Hepatocyte (in vitro differentiated cells): ENCODE measurements at places on chromosomes 1 and 21.

DNA sequence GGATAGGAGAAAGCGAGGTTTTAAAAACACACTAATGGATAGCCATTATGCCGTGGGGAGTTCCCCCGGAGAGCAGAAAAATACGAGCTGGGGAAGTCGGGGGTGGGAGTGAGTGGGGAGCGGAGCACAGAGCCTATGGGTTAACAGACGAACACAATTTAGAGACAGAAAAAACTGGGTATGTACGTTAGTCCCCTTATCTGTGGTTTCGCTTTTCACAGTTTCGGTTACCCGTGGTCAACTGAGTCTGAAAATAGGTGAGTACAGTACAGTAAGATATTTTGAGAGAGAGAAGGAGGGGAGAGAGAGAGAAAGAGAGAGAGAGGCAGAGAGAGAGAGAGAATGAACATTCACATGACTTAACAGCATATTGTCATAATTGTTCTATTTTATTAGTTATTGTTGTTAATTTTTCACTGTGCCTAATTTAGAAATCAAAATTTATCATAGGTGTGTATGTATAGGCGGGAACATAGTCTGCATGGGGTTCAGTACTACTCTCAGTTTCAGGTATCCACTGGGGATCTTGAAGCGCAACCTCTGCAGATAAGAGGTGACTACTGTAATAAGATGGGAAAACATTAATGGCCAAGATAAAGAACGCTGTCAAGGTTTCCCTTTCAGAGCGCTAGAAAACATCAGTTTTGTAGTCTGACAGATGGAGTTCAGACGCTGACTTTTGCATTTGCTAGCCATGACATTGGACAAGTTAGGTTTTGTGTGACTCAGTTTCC, 125.6 kb upstream of the LMO4 start:
- no peaks in the 10 kb centered on the region for H3K36me3 ChIP-seq
- no peak for DNase-seq
- H3K4me3 ChIP-seq: no peak overlapping the region

DNA sequence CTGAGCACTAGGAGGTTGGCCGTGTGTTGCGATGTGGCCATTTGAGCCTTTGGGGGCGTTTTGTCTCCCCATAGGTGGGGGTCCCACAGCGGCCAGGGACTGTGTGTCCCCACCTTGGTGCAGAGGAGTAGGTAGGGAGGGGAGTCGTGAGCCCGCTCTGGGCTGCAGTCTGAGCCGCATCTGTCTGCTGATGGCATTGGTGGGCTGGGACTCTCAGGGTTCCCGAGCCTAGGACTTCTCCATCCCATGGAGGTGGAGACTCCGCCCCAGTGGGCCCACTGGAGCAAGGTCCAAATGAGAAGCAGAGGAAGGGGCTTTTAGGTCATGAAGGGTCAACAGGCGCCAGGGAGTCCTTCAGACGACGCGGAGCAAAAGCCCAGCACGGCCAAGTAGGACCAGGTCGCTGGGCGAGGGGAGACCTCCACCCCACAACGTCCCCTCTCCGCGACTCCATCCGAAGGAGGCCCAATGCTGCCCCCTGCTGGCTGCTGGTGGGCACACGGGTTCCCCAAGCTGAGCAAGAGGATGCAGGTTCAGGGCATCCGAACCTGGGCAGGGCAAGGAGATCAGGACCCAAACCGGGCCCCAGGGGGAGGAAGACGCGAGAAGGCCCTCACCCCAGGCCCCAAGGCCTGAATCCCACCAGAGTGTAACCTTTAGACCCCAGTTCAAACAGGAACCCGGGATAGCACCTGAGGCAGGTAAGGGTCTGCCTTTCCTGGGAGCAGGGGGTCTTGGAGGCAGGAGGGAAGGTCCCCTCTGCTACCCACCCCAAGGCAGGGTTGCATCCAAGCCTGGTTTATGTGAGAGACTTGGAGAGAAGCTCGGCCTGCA, 14.9 kb downstream of the TTC34 start:
- H3K36me3 ChIP-seq: no peaks in the 10 kb centered on the region
- DNase-seq: no peak

GRCh38 chr1:40042341-40042740, 1.8 kb downstream of the CAP1 start:
- no peaks in the 10 kb centered on the region for H3K27me3 ChIP-seq
- H3K36me3 ChIP-seq: no peaks in the 10 kb centered on the region
- no peak overlapping the region for H3K4me3 ChIP-seq
- H3K27ac ChIP-seq: no peak overlapping the region

GRCh38 chr21:44947930-44948331, 8.1 kb downstream of the SLX9 start:
- no peak for DNase-seq
- H3K4me1 ChIP-seq: peaks cover 4% of the 10 kb centered on the region
- H3K36me3 ChIP-seq: no peaks in the 10 kb centered on the region
- H3K27me3 ChIP-seq: no peaks in the 10 kb centered on the region
- no peak overlapping the region for H3K4me3 ChIP-seq
- H3K27ac ChIP-seq: no peak overlapping the region

DNA sequence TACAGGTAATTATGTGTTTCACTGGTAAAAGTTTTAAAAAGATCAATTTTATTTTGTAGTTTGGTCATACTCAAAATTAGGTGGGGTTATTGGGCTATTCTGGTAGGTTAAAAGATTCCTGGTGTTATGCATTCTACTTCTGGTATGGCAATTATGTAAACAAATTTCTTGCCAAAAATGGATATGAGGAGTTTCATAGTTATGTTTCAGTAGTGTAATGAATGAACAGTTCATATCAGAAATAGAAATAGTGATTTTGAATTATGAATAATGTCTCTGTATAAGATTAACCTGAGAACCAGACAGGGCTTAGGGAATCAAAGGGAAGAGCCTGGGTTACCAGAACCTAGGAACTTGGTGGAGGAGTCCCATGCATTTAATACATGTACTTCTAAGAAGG, 15.9 kb downstream of the ATF6 start:
- H3K27me3 ChIP-seq: no peaks in the 10 kb centered on the region
- no peaks in the 10 kb centered on the region for H3K4me1 ChIP-seq
- H3K4me3 ChIP-seq: no peak overlapping the region
- no peak for DNase-seq

DNA sequence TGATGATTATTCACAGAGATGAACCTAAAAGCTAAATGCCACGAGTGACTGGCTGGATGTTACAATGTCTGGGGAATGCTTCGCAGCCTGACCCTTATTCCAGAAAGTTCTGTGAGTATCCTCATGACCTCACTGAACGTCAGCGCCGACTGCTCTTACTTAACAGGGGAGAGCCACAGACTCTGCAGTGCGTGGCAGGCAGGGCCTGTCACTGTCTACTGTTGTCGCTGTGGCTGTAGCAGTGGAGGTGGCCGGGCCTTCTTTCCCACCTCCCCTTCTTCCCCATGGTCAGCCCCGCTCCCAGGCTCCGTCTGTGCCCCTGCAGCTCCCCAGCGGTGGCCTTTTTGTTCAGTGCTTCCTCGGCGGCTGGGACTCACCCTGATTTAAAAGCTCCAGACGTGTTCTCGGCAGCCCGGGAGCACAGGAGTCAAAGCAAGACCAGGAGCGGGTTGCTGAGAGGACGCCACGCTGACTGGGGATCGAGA, 52.2 kb upstream of the TARBP1 start:
- peak overlapping the region; percentile 92 for H3K27ac ChIP-seq
- no peaks in the 10 kb centered on the region for H3K27me3 ChIP-seq
- no peak overlapping the region for H3K4me3 ChIP-seq

DNA sequence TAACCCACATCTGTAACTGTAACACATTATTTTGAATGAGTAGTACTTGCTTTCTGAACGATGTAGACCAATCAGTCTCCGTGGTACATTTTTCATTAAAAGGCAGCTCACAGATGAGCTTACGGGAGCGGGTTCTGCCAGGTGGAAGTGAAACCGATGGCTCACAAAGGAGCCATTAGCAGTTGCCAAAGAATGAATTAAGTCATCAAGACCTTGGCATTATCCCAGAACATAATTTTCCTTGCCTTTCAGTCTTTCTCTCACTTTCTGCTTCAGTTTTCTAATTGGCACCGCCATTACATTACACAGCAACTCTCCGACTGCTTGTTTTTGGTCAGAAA, 33.5 kb upstream of the UTS2 start:
- DNase-seq: no peak
- no peaks in the 10 kb centered on the region for H3K36me3 ChIP-seq
- H3K27me3 ChIP-seq: no peaks in the 10 kb centered on the region
- no peaks in the 10 kb centered on the region for H3K4me1 ChIP-seq
- H3K4me3 ChIP-seq: no peak overlapping the region
- no peak overlapping the region for H3K27ac ChIP-seq

DNA sequence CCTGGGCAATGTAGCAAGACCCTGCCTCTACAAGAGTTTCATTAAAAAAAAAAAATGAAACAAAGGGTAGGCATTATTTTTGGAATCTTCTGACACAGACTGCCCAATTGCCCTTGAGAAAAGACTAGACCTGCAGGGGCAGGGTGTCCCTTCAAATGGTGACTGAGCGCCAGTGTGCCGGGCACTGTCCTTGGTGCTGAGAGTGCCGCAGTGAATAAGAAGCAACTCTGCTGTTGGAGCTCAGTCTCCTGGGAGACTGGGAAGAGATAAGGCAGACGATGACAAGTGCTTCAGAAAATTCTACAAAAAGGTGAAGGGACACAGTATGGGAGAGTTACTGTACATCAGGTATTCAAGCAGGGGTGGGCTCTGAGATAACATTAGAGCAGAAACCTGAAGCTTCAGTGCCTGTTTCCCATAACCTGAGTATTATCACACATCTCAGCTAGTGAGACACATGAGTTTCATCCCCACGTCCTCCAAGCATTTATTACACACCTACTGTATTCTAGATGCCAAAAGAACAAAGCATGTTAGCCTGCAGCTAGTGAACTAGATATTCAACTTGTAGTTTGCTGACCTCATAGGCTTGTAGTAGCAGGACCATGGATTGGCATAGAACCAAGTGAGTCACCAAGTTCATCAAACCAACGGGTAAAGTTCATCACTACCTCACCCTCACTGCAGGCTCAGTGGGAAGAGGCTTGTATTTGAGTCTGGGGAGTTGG, 18.4 kb upstream of the RPL11 start:
- no peaks in the 10 kb centered on the region for H3K4me1 ChIP-seq
- H3K27me3 ChIP-seq: no peaks in the 10 kb centered on the region
- H3K36me3 ChIP-seq: no peaks in the 10 kb centered on the region
- no peak overlapping the region for H3K4me3 ChIP-seq
- no peak overlapping the region for H3K27ac ChIP-seq

DNA sequence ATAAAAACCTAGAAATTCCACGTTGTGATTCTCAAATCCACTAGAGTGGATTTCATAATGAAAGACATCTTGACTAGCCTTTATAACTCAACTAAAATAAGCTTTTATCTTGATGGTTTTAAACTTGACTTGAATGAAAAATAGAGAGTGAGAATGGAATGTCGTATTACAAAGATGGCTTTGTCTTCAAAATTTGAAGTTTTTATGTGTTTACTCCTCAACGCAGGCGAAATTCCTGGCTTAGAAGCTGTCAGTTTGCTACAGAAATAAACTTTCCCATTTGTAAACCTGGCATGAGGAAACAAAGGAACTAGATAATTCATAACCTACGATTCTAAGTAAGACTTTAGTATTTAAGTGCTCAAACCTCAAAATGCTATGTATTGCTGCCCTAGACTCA, 90.0 kb upstream of the KRTAP19-8 start:
- no peak for DNase-seq
- no peaks in the 10 kb centered on the region for H3K4me1 ChIP-seq

DNA sequence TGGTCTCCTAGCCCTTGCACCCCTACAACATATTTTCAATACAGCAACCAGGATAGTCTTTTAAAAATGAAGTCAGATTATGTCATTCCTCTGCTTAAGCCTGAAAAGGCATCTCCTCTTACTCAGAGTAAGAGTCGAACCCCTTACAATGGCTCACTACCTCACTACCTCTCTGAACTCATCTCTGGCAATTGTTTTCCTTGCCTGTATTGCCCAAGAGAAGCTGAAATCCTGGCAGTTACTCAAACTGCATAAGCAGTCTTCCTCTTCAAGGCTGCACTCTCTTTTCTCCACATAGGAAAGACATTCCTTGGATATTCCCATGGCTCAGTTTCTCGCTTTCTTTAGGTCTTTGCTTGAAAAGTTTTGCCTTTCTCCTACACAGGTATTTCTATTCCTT, 22.7 kb downstream of the CLDN8 start:
- no peak overlapping the region for H3K27ac ChIP-seq
- H3K4me3 ChIP-seq: no peak overlapping the region
- no peaks in the 10 kb centered on the region for H3K36me3 ChIP-seq
- H3K4me1 ChIP-seq: no peaks in the 10 kb centered on the region

DNA sequence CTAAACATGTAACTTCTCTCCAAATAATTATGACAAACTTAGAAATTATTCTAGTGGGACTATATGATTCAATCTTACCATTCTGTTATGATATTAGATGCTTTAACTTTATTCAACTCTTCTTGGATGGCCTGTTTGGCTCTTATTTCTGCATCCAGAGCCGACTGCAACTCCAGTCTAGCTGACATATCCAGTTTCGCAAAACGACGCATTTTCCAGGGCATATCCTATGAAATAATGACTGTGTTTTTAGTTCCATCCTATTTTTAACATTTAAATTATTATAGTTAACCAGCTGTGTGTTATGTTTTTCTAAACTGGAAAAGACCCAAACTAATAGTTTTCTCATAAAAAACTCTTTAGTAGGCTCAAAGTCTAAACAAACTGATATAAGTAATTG, 133.7 kb downstream of the COQ8A start:
- no peaks in the 10 kb centered on the region for H3K27me3 ChIP-seq
- no peaks in the 10 kb centered on the region for H3K36me3 ChIP-seq
- no peaks in the 10 kb centered on the region for H3K4me1 ChIP-seq

DNA sequence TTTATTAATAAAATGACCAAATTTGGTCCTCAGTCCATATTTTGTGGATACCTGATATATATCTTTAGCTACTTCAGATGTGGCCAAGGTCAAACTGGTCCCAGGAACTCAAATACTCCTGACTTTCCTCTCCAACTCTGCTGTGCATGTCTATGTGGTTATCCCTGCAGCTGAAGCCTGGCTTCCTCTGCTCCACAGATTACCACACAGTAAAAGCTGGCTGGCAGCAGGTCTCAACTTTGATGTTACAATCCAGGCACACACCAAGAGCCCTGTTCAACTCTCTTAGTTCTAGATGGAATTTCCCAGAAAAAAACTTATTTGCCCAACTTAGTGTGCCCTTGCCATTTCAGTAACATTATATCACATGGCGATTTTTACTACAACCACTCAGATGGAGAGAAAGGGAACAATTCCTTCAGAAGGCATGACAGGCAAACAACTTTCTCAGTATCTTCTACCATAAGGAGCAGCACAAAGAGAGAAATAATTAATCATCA, 479.5 kb downstream of the PLPP3 start:
- no peaks in the 10 kb centered on the region for H3K4me1 ChIP-seq
- H3K4me3 ChIP-seq: no peak overlapping the region
- no peaks in the 10 kb centered on the region for H3K27me3 ChIP-seq
- no peak overlapping the region for H3K27ac ChIP-seq
- H3K36me3 ChIP-seq: no peaks in the 10 kb centered on the region
- no peak for DNase-seq

GRCh38 chr1:76871355-76871974, 4.2 kb downstream of the ST6GALNAC5 start:
- no peak overlapping the region for H3K4me3 ChIP-seq
- peaks cover 53% of the 10 kb centered on the region for H3K27me3 ChIP-seq

- H3K36me3 ChIP-seq: no peaks in the 10 kb centered on the region
- H3K27me3 ChIP-seq: no peaks in the 10 kb centered on the region
- H3K4me3 ChIP-seq: no peak overlapping the region
- H3K4me1 ChIP-seq: no peaks in the 10 kb centered on the region
- no peak overlapping the region for H3K27ac ChIP-seq
Observed at GRCh38 chr21:44601596-44602462, 1.4 kb downstream of the KRTAP10-7 start.

- H3K36me3 ChIP-seq: no peaks in the 10 kb centered on the region
- peak within 1 kb of the TSS; percentile 94 for H3K27ac ChIP-seq
- peaks cover 5% of the 10 kb centered on the region for H3K4me1 ChIP-seq
- H3K4me3 ChIP-seq: peak within 1 kb of the TSS; percentile 51
Observed at GRCh38 chr1:145858901-145859490, at the start of gene PIAS3. Gene PIAS3, minus strand, starts transcription at chr1:145859081. Its CDS starts 91 bp downstream, at chr1:145858990.

- H3K4me3 ChIP-seq: no peak overlapping the region
- H3K27ac ChIP-seq: no peak overlapping the region
- DNase-seq: no peak
- H3K4me1 ChIP-seq: no peaks in the 10 kb centered on the region
Observed at GRCh38 chr21:26106562-26106961, 64.0 kb downstream of the APP start.
